Dermis blood vessel endothelial cell (primary cell): ENCODE measurements at places on chromosomes 7 and 10. TPM values are rescaled to one million over a fixed set of nuclear protein-coding genes. Genes with fewer than 3 reads are reported as not detected.

Gene CFAP69
- total RNA-seq = 1.1 and 1.9 TPM in 2 replicates

Gene AQP1
- total RNA-seq = 9.2 and 147 TPM in 2 replicates

Gene UTF1
- not detected in 2 replicates for total RNA-seq

Gene NUTM2E
- total RNA-seq = not detected in 2 replicates

Gene PTPN20
- total RNA-seq = 1.1 and 5.3 TPM in 2 replicates

Gene LIPK
- not detected in 2 replicates for total RNA-seq

Gene TMEM196
- total RNA-seq = not detected in 2 replicates

Gene SERPINE1
- 289 and 399 TPM in 2 replicates for total RNA-seq

Gene CUBN
- 6.1 and 27.5 TPM in 2 replicates for total RNA-seq

Gene LIPF
- not detected in 2 replicates for total RNA-seq

Gene MYL10
- total RNA-seq = not detected in 2 replicates

Gene APBB1IP
- total RNA-seq = 0.05 and 0.17 TPM in 2 replicates

Gene MYH16
- 0.19 TPM in 1 of 2 replicates, not detected in the other for total RNA-seq

Gene FAM237B
- total RNA-seq = not detected in 2 replicates
